Right forelimb (tissue), 1 donor: ENCODE measurements at places on chromosomes 1 and 21.

DNA sequence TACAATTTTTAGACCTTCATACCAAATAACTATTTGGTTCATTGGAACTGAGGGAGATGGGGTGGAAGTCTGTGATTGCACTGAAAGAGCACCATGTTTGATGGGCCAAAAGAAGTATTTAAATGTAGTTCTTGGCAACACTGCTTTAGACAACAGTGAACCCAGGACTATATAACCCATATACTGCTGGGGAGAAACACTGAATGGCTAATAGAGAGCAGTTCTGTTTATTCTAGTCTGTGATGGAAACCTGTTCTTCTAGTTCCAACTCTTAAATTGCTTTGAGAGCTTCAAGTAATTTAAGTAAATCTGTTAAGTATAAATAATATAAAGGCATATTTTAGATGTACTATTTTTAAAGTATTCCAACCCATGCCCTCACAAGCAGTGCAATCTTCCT is 96.3 kb downstream of the NIBAN1 start:
- DNase-seq: no peak

DNA sequence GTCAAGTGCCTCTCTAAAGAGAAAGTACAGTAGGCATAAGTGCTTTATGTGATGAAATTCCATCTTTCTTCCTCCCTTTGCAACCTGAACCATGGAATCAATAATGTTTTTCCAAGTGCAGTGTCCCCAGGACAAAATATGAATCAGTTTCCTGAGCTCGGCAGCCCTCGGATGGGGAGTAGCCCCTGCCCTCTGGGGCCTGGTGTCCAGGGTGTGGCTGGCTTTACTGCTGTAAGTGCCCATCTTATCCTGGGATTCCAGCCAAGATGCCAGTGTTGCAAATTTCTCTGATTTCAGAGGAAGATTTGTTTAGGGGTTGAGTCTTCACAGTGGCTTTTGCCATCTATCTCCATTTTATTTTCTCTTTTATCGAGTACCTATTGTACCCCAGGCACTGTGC is 40.5 kb upstream of the SRP9 start:
- no peak for DNase-seq

GRCh38 chr21:42112238-42112637 is 41.1 kb downstream of the UMODL1 start:
- no peak for DNase-seq

- DNase-seq: no peak
Measured at GRCh38 chr1:81463936-81464837, 336.5 kb upstream of the ADGRL2 start.

- no peak for DNase-seq
Measured at GRCh38 chr1:66519992-66520391, 14.0 kb upstream of the SGIP1 start.

DNA sequence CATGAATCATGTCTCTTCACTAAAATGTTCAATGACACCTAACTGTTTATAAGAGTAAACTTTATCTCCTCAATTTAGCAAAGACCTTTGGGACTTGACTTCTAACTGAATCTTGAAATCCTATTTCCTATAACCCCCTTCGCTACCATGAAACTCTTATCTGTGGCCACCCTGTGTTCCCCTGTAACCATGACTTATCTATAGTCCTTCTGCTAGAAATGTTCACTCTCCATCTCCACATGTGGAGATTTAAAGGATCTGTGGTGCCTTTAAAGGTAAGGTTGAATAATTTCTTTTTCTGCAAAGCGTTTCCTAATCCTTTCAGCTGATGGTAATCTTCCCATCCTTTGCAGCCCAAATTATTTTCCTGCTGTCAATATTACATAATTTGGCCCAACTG is 436.3 kb upstream of the RUNX1 start:
- DNase-seq: no peak

DNA sequence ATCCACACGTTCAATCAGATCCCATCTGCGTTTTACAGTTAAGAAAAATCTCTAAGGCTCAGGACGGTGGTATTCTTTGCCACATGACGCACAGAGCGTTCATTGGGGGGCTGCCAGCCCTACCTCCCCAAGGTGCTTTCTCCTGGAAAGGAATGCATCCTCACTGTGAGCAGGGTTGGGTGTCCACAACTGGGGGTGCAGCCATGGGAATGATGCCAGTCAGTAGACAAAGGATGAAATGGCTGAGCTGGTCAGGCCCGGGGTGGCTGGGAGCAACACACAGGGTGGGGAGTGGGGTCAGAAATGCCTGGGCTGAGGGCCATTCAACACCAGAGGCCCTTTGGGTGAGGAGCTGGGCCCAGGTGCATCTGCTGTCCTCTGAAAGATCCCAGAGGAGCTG is 25.9 kb downstream of the OPTC start:
- DNase-seq: no peak

GRCh38 chr21:44557491-44558328 is 885 bp downstream of the KRTAP10-3 start:
- peak; percentile 35 for DNase-seq

DNA sequence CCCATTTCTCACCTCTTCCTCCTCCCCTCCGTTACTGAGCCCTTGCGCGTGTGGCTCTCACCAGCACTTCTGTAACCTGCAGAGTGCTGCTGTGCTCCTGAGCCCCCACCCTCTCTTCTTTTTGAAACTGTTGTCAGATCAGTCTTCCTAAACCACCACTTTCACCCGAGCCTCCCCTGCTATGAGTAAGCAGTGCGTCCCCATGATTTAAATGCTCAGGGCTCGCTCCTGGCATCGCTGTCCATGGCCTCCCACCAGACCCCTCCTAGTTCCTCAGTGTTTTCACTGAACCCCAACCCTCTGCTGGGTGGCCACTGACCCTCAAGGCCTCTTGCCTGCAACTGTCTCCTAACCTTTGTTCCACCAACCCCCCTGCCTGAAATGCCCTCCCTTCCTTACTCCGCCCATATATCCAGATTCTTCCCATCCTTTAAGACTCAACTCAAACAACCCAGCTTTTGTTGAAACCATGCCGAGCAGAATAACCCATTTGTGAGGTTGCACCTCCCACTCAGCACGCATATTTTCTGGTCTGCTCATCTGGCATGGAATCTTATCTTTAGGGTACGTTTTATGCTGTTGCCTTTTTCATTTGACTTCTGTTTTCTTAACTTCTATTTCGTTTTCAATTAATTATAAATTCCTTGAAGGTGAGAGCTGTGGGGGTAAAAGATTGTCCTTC is 64.5 kb upstream of the FAM3B start:
- no peak for DNase-seq

GRCh38 chr1:111552587-111552986 is 49.2 kb upstream of the ADORA3 start:
- no peak for DNase-seq

- no peak for DNase-seq
Measured at GRCh38 chr1:198934426-198934825, 295.6 kb downstream of the PTPRC start.

DNA sequence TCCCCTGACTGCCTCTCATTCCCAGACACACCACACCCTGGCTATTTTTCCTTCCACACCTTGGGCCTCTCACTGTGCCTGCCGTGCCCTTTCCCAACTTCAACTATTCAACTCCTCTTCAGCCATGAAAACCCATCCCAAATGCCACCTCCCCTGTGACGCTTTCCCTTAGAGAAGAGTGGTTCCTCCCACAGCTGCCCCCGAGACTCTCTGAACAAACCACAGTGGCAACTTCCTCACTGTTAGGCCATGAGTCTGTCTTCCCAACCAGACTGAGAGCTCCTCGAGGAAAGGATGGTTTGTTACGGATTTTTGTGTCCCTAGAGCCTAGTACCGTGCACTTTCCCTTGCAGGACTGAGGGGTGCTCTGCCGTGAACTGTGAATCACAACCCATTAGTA is 59.2 kb downstream of the LRRN2 start:
- DNase-seq: no peak

GRCh38 chr1:181608948-181609347 is 125.6 kb downstream of the CACNA1E start:
- DNase-seq: no peak

- DNase-seq: no peak
Measured at GRCh38 chr1:154520333-154520732, 18.1 kb upstream of the SHE start.

DNA sequence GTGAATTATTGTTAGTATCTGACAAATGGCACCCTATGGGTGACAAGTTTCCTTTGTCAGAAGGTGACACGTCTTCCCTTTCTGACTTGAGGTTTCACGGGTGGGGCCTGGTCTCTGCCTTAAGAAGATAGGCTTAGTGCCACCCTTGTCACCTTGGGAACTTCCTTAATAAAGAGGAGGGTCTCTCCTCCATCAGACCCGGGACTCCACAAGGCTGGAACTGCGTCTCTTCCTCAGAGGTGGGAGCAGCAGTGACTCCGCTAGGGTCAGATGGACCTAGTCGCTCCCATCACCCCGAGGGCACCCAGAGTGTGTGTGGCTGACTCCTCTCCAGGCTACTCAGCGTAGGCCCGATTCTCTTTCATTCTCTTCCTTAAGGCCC is 774 bp upstream of the WDTC1 start:
- no peak for DNase-seq

- DNase-seq: no peak
Measured at GRCh38 chr21:14677013-14677412, 130.9 kb upstream of the SAMSN1 start.

GRCh38 chr1:201702936-201703335 is 126.0 kb upstream of the IPO9 start:
- DNase-seq: no peak

GRCh38 chr1:19664453-19665185 is at the start of gene HTR6:
Gene HTR6 (plus strand): TSS chr1:19664875. CDS start chr1:19665754, 879 bp downstream.
- DNase-seq: no peak

DNA sequence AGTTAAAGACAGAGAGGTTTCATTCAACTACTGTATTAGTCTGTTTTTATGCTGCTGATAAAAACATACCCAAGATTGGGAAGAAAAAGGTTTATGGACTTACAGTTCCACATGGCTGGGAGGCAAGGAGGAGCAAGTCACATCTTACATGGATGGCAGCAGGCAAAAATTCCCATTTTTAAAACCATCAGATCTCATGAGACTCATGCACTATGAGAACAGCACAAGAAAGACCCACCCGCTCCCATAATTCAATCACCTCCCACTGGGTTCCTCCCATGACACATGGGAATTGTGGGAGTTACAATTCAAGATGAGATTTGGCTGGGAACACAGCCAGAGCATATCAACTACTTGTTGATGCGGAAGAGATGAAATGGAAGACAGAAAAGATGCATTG is 9.2 kb downstream of the GPR161 start:
- no peak for DNase-seq

GRCh38 chr21:42027822-42028765 is 17.9 kb upstream of the ZBTB21 start:
- DNase-seq: no peak

DNA sequence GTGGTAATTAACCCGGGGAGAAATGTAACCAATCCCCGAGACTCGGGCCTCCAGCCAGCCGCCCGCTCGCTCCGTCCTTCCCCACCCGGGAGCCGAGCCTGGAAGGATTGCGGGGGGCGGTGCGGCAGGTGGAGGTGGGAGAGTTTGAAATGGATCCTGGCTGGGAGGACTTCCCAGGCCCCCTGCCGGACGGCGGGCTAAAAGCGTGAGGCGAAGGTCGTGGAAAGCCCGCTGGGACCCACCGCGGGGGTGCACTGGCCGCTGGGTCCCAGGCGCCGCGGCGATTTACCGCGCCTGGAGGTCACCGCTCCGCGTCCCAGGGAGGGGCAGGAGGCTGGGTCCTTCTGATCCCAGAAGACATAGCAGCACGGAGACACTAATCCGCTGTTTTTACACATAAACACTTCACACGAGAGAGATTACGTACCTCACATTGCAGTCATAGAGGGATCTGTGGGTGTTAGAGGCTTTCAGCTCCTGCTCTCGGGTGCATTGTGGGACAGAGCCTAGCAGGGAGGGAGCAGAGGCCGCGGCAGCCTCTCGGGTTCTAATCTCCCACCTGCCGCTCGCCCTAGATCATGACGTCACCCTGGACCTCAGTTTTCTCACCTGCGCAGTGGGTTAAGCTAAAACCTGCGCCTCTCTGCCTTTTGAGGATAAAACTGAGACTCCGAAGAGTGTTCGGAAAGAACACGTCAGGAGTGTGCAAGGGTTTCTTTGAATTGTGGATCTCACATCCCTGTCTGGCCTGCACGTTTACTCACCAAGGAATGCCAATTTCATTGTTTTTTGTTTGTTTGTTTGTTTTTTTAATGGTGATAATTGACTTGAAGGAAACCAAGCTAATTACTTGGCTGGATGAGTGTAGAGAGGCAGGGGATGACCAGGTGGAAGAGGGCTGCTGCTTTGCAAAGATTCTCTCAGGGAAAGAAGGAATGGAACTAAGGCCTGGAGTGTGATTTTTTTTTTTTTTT is 17.1 kb upstream of the TMEM9 start:
- peak; percentile 24 for DNase-seq

- DNase-seq: no peak
Measured at GRCh38 chr1:54381524-54381923, 24.7 kb downstream of the SSBP3 start.

GRCh38 chr1:234755449-234755863 is 145.5 kb upstream of the IRF2BP2 start:
- no peak for DNase-seq

DNA sequence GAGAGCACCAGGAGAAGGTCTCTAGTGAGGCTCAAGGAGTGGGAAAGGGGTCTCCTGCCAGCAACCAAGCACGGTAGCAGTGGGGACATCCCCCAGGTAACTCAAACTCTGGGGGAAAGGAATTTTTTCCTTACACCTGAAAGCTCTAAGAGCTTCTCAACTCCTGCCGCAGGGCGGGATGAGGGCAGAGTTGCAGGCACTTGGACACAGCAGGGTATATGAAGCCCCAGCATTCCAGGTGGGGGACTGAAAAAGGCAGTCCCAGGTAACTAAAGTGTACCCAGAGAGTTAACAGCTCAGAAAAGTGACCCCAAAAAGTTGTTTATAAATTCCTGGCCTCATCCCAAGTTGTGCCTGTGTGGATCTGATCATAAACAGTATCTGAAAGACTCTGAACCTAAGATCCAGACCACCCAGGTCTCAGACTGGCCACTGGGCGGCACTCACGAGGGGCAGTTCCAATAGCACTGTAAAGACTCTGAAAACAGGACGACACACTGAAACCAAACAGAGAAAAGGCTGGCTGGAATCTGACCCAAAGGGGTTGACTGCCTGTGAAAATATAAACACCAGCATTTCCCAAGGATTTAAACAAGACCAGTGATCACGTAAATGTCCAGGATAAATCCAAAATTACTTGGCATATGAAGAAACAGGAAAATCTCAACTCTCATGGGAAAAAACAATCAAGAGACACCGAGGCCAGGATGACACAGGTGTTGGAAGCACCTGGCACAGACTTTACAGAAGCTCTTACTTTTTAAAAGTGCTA is 47.5 kb downstream of the HSF2BP start:
- DNase-seq: peak; percentile 67

GRCh38 chr1:9062021-9062471 is 7.4 kb downstream of the SLC2A5 start:
- no peak for DNase-seq

DNA sequence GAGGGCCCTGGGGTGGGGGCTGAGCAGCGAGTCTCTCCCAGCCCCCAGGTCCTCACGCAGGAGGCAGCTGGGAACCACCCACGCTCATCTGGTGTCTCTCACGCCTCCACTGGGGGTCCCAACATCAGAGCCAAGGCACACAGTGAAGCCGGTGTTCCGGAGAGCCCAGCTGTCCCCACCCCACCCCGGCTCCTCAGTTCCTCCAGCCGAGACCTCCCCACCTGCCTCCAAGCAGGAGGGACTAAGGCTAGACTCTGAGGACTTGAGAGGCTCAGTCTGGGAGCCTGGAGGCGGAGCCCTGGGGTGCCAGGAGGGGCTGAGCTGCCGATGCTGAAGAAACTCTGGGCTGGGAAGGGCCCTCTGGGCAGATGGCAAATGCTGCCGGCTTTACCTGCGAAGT is 1.6 kb upstream of the HPCA start:
- DNase-seq: no peak
